Activated naive CD8-positive, alpha-beta T cell treated with anti-CD3 and anti-CD28 coated beads for 36 hours (primary cell): ENCODE measurements at places on chromosomes 16 and 17. TPM values are rescaled to one million over a fixed set of nuclear protein-coding genes. Genes with fewer than 3 reads are reported as not detected.

Gene HS3ST2
- total RNA-seq, result not detected

- DNase-seq, result no peak
Measured at GRCh38 chr17:14559264-14560119, 258.6 kb downstream of the HS3ST3B1 start.

DNA sequence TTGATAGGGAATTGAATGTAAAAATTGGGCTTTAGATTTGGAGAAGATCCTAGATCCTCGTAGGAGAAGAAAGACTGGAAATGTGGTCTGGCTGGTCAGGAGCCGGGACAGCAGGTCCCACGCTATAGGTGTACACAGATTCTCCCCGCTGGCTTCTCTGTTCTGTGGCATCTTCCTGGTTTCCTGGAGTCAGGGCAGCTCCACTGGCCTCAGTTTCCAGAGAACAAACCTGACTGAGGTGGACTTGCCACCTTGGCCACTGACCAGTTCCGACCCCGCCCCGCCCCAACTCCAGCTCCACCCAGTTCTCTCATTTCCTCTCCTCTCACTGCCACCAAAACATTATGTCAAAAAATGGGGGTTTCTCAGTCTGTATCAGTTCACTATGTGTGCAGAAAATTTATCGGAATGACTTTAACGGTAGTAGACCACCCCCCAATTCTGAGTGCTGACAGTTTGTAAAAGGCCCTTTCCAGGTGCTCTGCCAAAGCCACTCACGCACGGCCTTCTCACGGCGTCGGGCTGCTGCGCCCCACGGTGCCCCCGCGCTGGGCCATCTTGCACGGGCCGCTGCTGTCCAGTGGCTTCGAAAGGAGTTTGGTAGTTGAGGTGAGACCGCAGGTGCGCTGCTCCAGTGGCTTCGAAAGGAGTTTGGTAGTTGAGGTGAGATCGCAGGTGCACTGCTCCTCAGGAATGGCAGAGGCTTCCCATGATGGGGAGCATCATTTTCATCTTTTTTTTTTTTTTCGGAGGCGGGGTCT, 161.4 kb upstream of the CHMP6 start:
- no peak for DNase-seq

DNA sequence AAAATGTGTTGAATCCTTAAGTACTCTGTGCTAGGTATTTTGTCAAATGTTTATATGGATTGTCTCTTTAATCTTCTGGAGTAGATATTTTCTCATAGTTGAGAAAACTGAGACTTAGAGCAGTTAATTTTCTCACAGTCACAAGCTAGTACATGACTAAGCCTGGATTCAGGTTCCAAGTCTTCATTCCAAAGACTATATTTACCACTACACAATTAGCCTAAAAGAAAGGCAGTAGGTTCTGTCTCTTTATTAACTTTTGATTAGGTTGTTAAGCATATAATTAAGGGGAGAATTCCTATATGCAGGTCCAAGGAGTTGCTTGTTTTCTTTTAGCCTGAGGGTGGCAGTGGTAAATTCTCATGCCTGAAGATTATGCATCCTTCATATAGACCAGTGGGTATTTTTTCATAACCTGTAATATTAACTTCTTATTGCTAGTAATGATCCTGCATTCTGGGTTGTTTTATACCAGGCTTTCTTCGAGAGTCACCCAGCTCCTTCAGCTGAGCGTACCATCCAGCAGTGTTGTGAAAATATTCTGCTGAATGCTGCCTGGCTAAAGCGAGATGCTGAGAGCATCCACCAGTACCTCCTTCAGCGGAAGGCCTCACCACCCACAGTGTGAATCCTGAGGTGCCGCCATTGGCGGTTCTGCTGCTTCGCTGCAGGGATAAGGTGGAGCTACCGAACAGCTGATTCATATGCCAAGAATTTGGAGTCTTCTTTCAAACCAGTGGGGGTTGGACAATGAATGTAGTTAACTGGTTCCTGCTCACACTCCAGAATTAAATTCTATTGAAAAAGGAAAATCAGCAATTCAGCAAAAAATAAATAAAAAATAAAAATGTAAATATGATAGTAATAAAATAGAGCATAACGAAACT, 28.2 kb upstream of the KPNB1 start:
- no peak for DNase-seq

Gene CSH1
- not detected for total RNA-seq

GRCh38 chr16:67571981-67572431, 9.7 kb downstream of the CTCF start:
- DNase-seq, result no peak

DNA sequence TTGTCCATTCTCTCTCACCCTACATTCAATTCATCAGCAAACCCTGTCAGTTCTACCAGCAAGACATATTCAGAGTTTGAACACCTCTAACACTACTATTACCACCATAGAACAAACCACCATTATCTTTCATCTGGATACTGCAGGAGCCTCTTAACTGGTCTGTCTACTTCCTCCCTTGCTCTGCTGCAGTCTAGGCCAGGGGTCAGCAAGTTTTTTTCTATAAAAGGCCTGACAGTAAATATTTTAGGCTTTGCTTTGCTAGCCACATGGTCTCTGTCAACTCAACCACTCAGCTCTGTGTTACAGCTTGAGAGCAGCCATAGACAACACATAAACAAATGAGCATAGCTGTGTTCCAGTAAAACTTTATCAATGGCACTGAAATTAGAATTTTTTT, 13.8 kb downstream of the KCTD19 start:
- DNase-seq, result no peak

- DNase-seq, result no peak
Measured at GRCh38 chr17:81470944-81471817, 41.4 kb downstream of the ACTG1 start.

DNA sequence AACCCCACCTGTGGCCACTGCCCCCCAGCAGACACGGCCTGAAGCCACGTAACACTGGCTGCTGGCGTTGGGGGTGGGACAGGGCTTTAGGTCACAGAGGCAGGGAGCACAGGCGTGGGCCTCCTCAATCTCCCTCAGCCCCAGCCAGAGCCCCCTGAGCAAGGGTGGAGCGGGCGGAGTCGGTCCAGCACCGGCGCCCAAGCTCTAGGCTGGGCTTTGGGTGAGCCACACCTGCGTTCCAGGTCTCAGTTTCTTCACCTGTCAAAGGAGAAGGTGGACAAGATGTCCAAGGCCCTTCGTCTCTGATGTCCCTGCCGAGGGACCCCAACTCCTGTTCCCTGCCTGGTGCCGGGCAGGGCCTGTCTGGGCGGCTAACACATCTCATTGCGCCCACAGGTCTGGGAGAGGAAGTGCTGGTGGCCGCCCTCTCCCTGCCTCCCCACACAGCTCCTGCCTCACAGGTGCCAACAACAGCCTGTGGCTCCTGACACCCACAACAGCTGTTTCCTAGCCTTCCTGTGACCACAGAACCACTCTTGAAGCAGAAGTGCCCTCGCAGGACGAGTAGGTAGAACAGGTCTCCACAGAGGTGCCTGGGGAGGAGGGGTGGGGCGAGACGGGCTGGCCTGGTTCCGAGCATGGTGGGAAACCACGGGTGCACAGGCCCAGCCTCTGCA, 12.0 kb downstream of the FAM83G start:
- peak; percentile 19 for DNase-seq

Gene ACE
- not detected for total RNA-seq

DNA sequence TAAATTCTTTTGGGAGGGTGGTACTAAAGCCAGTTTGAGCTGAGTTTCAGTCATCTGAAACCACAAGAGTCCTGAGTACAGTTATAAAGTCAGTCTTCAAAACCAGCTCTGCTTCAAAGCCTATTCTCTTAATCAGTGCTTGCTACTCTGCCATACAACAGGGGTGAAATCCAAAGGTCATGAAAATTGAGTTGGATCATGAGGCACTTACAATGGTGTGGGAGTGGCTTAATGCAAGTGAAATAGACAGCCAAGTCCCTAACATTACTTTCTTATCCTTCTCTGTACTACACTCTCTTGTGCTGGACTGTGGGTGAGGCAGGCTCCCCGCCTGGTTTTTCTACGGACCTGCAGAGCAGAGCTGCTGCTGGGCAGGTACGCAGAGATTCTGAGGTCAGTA, 12.4 kb downstream of the CBLN1 start:
- no peak for DNase-seq

GRCh38 chr17:13647543-13648021, 45.9 kb upstream of the HS3ST3A1 start:
- DNase-seq, result no peak

DNA sequence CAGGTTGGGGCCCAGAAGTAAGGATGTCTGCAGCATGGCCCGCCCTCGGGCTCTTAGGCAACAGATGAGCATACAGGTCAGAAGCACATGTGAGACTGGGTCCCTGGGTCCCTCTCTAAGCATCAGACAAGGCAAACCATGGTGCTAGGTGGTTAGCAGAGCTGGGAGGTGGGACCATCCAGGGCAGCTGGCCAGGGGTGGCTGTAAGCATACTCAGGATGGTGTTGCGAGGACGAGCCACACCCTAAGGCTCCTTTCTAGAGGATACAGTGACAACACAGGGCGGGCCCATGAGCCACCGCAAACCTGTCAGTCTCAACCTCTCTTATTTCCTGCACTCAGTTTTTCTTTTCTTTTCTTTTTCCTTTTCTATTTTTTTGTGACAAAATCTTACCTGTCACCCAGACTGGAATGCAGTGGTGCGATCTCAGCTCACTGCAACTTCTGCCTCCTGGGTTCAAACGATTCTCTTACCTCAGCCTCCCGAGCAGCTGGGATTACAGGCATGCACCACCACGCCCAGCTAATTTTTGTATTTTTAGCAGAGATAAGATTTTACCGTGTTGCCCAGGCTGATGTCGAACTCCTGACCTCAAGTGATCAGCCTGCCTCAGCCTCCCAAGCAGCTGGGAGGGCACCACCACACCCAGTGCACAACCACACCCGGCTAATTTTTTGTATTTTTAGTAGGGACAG, 3.6 kb downstream of the FA2H start:
- DNase-seq, result no peak

DNA sequence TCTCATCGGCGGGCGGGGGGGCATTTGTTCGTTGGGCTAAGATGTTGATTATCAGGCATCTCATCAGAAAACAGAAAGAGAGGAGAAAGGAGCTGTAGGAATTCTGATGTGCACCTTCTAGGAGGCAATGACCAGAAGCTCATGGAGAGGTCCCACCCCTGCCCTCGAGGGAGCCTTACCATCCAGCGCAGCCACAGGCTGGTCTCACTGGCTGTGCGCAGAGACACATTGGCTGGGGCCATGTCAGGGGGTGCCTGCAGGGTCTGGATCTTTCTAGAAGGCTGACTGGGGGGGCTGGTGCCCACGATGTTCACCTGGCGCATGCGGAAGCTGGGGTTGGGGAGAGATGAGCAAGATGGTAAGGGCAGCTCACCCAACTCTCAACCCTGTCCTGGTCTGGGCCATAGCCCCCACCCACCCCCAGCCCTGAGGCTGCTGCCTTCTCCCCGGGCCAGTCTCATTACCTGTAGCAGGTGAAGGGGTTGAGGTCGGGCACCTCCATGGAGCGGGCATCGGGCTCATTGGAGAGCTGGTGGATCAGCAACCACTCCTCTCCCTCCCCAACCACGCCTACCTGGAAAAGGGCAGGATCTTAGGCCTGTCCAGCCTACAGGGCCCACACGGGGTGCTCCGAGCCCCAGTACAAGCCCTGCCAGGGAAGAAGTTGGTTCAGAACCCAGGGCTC, 86.2 kb upstream of the CDC42EP4 start:
- DNase-seq, result no peak

Gene UMOD
- not detected for total RNA-seq

Gene ST6GALNAC2
- total RNA-seq, result not detected

DNA sequence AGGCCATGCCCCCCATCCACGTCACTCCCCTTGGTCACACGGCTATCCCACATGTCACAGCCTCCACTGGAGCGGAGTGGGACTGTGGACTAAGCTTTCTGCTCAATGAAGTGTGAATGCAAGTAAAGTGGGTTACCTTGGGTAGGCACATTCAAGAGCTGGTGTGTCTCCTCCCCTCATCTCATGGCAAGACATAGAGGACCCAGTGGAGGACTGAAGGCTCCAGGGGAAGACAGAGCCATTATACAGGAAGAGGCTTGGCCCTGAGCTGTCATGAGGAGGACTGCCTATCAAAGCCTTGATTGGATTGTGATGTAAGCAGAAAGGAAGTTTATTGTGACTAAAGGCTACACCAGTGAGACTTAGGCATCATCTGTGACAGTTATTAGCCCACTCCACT, 129.2 kb upstream of the CCL2 start:
- DNase-seq, result no peak

DNA sequence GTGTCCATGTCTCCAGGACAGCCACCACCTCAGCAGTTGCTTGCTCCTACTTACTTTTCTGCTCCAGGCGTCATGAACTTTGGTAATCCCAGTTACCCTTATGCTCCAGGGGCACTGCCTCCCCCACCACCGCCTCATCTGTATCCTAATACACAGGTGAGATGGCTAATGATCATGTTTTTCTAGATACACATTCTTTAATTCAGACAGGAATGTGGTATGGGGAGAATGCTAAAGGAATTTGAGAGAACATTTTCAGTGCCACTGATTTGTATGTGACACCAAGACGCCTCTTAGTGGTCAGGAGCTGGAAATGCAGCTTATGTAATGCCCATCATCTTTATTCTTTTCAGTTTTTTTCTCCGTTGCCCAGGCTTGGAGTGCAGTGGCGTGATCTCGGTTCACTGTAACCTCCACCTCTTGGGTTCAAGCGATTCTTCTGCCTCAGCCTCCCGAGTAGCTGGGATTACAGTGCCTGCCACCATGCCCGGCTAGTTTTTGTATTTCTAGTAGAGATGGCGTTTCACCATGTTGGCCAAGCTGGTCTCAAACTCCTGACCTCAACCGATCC, 8.9 kb upstream of the RAPGEFL1 start:
- DNase-seq, result no peak

Gene TAC4
- not detected for total RNA-seq

DNA sequence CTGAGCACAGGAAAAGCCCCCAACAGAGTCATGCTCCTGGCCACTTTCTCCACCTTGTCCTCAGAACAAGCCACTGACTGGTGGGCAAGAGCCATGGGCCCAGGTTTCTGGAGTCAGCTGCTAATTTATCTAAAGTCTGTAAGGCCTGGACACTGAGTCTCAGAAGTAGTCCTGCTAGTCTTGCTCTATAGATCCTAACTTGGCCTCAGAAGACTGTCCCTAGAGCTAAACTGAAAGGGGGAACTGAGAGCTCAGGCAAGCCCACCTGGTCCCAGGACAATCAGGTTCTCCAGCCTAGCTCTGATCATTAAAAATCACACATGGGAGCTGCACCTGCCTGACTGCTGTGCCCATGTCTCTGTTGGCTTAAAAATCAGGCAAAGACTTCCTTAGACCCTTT, 485.8 kb downstream of the SLC39A11 start:
- no peak for DNase-seq

Gene BRICD5
- total RNA-seq, result 6.4 TPM

- no peak for DNase-seq
Measured at GRCh38 chr16:15739950-15740349, 89.9 kb downstream of the NDE1 start.

DNA sequence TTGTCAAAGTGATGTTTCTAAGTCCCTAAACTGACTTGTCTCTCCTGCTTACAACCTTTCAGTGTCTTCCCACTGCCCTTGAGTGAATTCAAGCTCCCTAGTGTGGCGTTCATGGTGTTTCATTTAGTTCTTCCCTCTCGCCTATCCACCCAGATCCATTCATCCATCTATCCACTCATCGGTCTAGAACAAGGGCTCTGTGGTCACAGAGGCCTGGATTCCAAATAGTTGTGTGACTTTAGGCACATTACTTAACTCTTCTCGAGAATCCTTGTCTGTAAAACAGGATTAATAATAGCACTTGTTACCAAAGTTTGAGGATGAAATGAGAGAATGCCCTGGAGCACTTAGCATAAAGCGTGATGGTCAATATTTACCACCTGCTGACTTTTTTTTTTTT, 870 bp upstream of the TAC4 start:
- no peak for DNase-seq

GRCh38 chr17:72405662-72406230, 284.9 kb downstream of the SOX9 start:
- no peak for DNase-seq

Gene EME1
- total RNA-seq, result 34.0 TPM

Gene TLCD3A
- 22.6 TPM for total RNA-seq
